Activated T-cell treated with anti-CD3 and anti-CD28 coated beads, Interleukin-2, amount 50 U/mL, for 72 hours (primary cell): ENCODE measurements at places on chromosomes 6 and 20.

GRCh38 chr6:49430866-49431265 is 32.2 kb downstream of the MMUT start:
- no peaks in the 10 kb centered on the region for H3K4me1 ChIP-seq
- peaks cover 2% of the 10 kb centered on the region for H3K36me3 ChIP-seq
- no peak overlapping the region for H3K4me3 ChIP-seq
- no peak for DNase-seq

- peaks cover 8% of the 10 kb centered on the region for H3K27me3 ChIP-seq
- DNase-seq: no peak
- no peak overlapping the region for H3K27ac ChIP-seq
- no peaks in the 10 kb centered on the region for H3K4me1 ChIP-seq
- H3K36me3 ChIP-seq: no peaks in the 10 kb centered on the region
These were observed 16.6 kb upstream of the EZR start for GRCh38 chr6:158835616-158836221.

GRCh38 chr20:25489221-25489871 is 81.9 kb downstream of the GINS1 start:
- DNase-seq: no peak
- H3K27ac ChIP-seq: no peak overlapping the region
- H3K4me3 ChIP-seq: no peak overlapping the region

GRCh38 chr20:24502661-24503060 is 33.2 kb downstream of the SYNDIG1 start:
- no peak overlapping the region for H3K27ac ChIP-seq
- H3K4me3 ChIP-seq: no peak overlapping the region
- no peak for DNase-seq
- no peaks in the 10 kb centered on the region for H3K36me3 ChIP-seq

DNA sequence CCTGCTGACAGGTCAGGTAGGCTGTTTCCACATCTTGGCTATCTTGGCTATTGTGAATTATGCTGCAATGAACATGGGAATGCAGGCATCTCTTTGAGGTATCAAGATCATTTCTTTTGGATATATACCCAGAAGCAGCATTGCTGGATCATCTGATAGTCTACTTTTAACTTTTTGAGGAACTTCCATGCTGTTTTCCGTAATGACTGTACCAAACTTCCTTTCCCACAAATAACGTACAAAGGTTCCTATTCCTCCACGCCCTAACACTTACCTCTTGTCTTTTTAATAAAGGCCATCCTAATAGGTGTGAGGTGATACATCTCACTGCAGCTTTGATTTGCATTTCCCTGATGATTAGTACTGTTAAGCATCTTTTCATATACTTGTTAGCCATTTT is 338.7 kb upstream of the RUNX2 start:
- H3K36me3 ChIP-seq: no peaks in the 10 kb centered on the region
- no peaks in the 10 kb centered on the region for H3K4me1 ChIP-seq

DNA sequence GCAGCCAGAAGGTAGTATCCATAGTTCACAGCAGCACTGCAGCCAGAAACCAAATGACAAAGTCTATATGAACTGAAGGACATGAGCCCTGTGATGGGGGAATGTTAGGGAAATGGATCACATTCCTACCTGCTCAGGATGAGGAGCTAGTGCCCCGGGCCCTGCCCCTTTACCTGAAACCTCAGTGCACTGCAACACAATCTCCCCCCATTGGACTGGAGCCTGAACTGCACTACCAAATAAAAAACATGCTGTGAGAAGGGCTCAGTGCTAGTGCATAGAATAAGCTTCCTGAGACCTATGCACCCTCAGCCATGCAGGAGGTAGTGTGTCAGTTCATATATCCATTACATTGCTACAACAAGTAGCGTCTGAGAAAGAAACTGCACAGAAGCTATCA is 477.8 kb downstream of the HACE1 start:
- DNase-seq: no peak
- no peak overlapping the region for H3K4me3 ChIP-seq
- H3K27me3 ChIP-seq: no peaks in the 10 kb centered on the region
- no peak overlapping the region for H3K27ac ChIP-seq

DNA sequence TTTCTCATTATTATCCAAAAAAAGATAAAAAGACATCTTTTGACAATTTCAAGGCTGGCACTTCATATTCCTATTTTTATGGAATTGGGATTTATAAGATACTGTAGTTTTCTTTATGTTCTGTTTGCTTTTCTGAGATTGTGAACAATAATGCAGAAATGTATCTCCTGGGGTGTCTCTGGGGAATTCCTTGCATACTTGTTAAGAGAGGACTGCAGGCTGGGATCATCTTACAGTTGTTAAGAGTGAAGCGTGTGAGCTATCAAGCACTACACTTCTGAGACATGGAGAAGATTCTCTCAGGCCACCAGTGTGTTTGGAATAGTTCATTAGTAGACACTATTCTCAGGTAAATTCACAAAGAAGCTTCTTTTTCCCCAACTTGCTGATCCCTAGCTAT is 963.3 kb upstream of the GJE1 start:
- H3K27ac ChIP-seq: no peak overlapping the region
- H3K36me3 ChIP-seq: no peaks in the 10 kb centered on the region
- no peaks in the 10 kb centered on the region for H3K4me1 ChIP-seq
- H3K27me3 ChIP-seq: no peaks in the 10 kb centered on the region
- DNase-seq: no peak
- H3K4me3 ChIP-seq: no peak overlapping the region

GRCh38 chr6:24996269-24996836 is 60.6 kb upstream of the RIPOR2 start:
- H3K4me1 ChIP-seq: peaks cover 64% of the 10 kb centered on the region
- no peak overlapping the region for H3K4me3 ChIP-seq
- no peak for DNase-seq
- no peaks in the 10 kb centered on the region for H3K27me3 ChIP-seq

- peaks cover 36% of the 10 kb centered on the region for H3K36me3 ChIP-seq
- no peaks in the 10 kb centered on the region for H3K27me3 ChIP-seq
- peaks cover 80% of the 10 kb centered on the region for H3K4me1 ChIP-seq
- peak overlapping the region; percentile 96 for H3K27ac ChIP-seq
These were observed 1.0 kb downstream of the TOMM34 start for GRCh38 chr20:44959082-44959637.

GRCh38 chr6:85412911-85413430 is 36.9 kb upstream of the NT5E start:
- H3K27me3 ChIP-seq: peaks cover under 1% of the 10 kb centered on the region
- DNase-seq: no peak
- no peak overlapping the region for H3K27ac ChIP-seq
- H3K4me1 ChIP-seq: peaks cover 19% of the 10 kb centered on the region
- no peaks in the 10 kb centered on the region for H3K36me3 ChIP-seq

DNA sequence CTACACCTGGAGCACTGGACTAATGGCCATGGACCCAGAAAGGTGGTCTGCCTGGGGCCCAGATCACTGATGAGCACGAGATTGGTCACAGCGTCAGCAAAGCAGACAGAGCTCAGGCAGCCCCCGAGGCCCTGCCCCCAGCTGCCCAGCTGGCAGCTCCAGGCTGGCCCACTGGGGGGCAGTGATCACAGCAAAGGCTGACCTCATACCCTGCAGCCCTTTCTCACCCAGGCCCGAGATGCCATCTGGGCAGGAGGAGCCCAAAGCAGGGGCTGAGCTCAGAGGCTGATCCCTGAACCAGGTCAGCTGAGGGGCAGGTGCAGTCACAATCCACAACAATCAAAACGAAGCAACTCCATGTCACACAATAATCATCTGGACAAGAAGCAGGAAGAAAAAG is 4.1 kb downstream of the MAP1LC3A start:
- H3K27ac ChIP-seq: no peak overlapping the region
- no peaks in the 10 kb centered on the region for H3K27me3 ChIP-seq
- H3K4me3 ChIP-seq: no peak overlapping the region
- H3K36me3 ChIP-seq: peaks cover 5% of the 10 kb centered on the region

GRCh38 chr20:59033616-59034165 is 1.6 kb upstream of the ATP5F1E start:
- H3K4me3 ChIP-seq: no peak overlapping the region
- DNase-seq: no peak
- peaks cover 77% of the 10 kb centered on the region for H3K4me1 ChIP-seq
- no peak overlapping the region for H3K27ac ChIP-seq
- no peaks in the 10 kb centered on the region for H3K27me3 ChIP-seq
- H3K36me3 ChIP-seq: peaks cover 52% of the 10 kb centered on the region

DNA sequence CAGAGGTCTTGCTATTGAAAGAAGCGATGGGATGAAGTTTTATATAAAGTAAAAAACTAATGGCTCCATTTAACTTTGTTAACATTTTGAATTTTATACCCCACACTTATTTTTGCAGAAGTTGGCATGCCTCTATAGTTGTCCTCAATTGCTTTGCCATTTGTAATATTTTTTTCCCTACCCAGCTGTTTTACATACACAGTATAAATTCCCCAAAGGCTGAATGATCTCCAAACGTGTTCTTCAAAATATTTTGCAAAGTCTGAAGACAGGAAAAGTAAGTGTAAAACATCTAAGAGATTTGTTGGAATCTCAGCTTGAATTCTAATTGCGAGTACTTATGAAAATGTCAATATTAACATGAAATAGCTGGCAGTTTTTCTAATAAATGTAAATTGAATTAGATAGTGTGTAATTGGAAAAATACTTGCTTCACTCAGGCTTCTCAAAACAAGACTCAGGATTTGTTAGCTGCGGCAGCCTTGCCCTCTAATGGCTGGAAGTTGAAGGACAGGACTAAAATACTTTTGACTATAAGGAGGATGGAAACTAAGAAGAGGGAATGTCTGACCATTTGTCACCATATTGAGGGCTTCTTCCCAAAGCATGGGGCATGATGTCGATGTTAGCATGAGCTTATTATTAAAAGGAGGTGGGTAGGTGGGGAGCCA is 226.8 kb downstream of the UST start:
- H3K27me3 ChIP-seq: peaks cover 39% of the 10 kb centered on the region
- H3K36me3 ChIP-seq: no peaks in the 10 kb centered on the region
- DNase-seq: no peak
- H3K4me1 ChIP-seq: no peaks in the 10 kb centered on the region
- no peak overlapping the region for H3K4me3 ChIP-seq
- H3K27ac ChIP-seq: no peak overlapping the region

GRCh38 chr6:12543953-12544352 is 172.6 kb upstream of the PHACTR1 start:
- no peaks in the 10 kb centered on the region for H3K36me3 ChIP-seq
- H3K4me3 ChIP-seq: no peak overlapping the region
- DNase-seq: no peak
- H3K4me1 ChIP-seq: no peaks in the 10 kb centered on the region

- DNase-seq: no peak
- peaks cover 6% of the 10 kb centered on the region for H3K36me3 ChIP-seq
- H3K4me3 ChIP-seq: peak overlapping the region; percentile 79
- H3K27me3 ChIP-seq: peaks cover 73% of the 10 kb centered on the region
- H3K27ac ChIP-seq: no peak overlapping the region
These were observed 36.5 kb upstream of the HLA-G start for GRCh38 chr6:29791162-29791561.

- no peak overlapping the region for H3K27ac ChIP-seq
- no peak for DNase-seq
- H3K36me3 ChIP-seq: no peaks in the 10 kb centered on the region
- no peaks in the 10 kb centered on the region for H3K4me1 ChIP-seq
These were observed 34.5 kb downstream of the CENPW start for GRCh38 chr6:126374372-126374771.

- peaks cover 2% of the 10 kb centered on the region for H3K36me3 ChIP-seq
- H3K4me1 ChIP-seq: no peaks in the 10 kb centered on the region
- no peaks in the 10 kb centered on the region for H3K27me3 ChIP-seq
- DNase-seq: no peak
- no peak overlapping the region for H3K27ac ChIP-seq
- H3K4me3 ChIP-seq: no peak overlapping the region
These were observed 467.6 kb downstream of the DHX35 start for GRCh38 chr20:39429726-39430125.

DNA sequence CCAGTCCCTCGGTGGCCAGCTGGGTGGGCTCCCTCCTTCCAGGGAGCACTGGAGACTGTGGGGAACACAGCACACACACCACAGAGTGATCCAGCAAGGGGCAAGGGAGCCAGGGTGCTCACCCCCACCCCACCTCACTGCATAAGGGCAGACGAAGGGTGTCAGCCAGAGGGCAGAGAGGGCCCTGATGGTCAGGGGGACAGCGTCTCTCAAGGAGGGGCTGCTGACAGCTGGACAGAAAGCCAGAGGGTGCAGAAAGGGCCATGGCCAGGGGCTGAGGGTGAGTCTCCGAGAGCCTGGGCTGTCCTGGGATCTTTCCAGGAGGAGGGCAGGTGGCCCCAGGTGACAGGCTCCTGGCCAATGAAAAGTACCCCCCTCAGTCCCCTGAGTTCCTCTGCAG is 73.4 kb upstream of the PMEPA1 start:
- no peak for DNase-seq
- no peak overlapping the region for H3K27ac ChIP-seq
- no peaks in the 10 kb centered on the region for H3K36me3 ChIP-seq
- H3K27me3 ChIP-seq: peaks cover 15% of the 10 kb centered on the region

- H3K36me3 ChIP-seq: peaks cover 2% of the 10 kb centered on the region
- H3K27ac ChIP-seq: no peak overlapping the region
- peaks cover 9% of the 10 kb centered on the region for H3K4me1 ChIP-seq
- peaks cover 16% of the 10 kb centered on the region for H3K27me3 ChIP-seq
These were observed 19.7 kb upstream of the OGFRL1 start for GRCh38 chr6:71268735-71269437.

GRCh38 chr6:11772109-11772825 is 6.3 kb downstream of the ADTRP start:
- no peak for DNase-seq
- no peak overlapping the region for H3K4me3 ChIP-seq
- H3K27ac ChIP-seq: peak overlapping the region; percentile 29
- no peaks in the 10 kb centered on the region for H3K36me3 ChIP-seq
- peaks cover 17% of the 10 kb centered on the region for H3K27me3 ChIP-seq
- peaks cover 26% of the 10 kb centered on the region for H3K4me1 ChIP-seq

- no peak for DNase-seq
- H3K36me3 ChIP-seq: peaks cover 2% of the 10 kb centered on the region
- H3K4me3 ChIP-seq: no peak overlapping the region
- no peaks in the 10 kb centered on the region for H3K27me3 ChIP-seq
These were observed 11.7 kb downstream of the TRERF1 start for GRCh38 chr6:42440027-42440426.

DNA sequence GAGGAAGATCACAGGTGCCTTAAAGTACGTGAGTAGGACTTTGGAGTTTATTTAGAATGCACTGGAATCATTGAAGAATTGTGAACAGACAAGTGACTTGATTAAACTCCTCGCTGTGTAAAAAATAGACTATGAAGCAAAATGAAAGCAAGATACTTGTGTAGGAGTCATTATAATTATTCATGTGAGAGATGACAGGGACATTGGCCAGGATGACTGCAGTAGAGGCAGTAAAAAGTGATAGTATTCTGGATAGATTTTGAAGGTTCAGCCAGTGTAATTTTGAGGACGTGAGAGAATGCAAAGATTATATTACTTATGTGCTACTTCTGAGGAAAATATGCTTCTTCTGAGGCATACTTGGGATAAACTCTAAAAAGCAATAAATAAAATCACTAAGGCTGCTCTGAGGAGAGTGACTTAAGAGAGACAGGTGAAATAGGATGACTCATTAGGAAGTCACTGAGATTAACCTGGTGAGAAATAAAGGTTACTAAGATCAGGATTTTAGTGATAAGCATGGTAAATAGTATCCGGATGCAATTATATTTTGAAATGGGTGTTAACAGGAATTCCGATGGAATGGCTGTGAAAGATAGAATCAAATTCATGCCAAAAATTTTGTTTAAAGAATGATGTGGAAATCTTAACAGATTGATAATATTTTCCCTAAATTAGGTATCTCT is 202.0 kb downstream of the CENPW start:
- no peak overlapping the region for H3K4me3 ChIP-seq
- DNase-seq: no peak
- no peak overlapping the region for H3K27ac ChIP-seq
- H3K27me3 ChIP-seq: no peaks in the 10 kb centered on the region
